ENCODE measurements at places on chromosomes 1 and 21.
A peak's percentile ranks its signal among the peaks of the same experiment; 100 is the strongest.

DNA sequence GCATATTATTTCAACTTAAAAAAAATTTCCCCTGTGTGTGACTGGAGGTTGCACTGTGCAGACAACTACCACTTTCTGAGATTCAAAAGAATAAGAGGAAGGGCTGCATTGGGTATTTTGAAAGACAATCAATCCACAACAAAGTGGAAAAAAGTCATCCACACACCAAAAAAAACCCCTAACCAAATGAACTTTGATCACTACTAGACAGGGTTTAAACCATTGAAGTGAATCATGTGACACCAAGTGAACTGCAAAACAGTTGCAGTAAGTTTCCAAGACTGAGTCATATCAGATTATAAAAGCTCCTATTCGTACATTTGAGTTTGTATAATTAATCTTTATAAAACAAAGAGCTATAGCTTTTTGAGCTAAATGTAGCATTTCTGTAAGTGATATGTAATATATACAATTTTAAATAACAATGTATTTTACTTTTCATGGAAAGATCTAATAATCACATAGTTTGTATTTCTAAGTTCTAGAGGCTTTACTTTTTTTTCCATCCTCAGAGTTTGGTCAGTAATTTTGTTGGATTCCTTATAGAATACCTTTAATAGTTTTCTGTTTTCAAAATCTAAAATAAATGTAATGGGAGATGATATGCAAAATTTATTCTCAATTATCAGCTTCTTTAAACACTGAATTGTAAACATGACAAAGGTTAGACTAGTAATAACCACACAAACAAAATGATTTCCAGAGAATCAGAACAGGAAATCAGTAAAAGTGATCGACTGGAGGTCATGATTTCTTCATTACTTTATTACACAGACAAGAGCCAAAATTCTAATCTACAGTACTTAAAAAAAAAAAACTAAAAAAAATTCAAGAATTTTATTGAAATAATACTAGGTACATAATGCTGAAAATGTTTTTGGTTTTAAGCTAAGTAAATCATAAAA is 50.5 kb upstream of the GFI1 start:
- H3K4me3 ChIP-seq = no peak overlapping the region
- DNase-seq = peak; percentile 65
- H3K27ac ChIP-seq = no peak overlapping the region
- H3K4me1 ChIP-seq = peaks cover 3% of the 10 kb centered on the region
- no peaks in the 10 kb centered on the region for H3K27me3 ChIP-seq

GRCh38 chr1:198465201-198466144 is 75.0 kb downstream of the ATP6V1G3 start:
- no peak overlapping the region for H3K4me3 ChIP-seq
- no peak overlapping the region for H3K27ac ChIP-seq

- H3K27ac ChIP-seq = no peak overlapping the region
- peak; percentile 59 for DNase-seq
- no peaks in the 10 kb centered on the region for H3K27me3 ChIP-seq
- no peaks in the 10 kb centered on the region for H3K36me3 ChIP-seq
- H3K4me1 ChIP-seq = peaks cover 16% of the 10 kb centered on the region
- no peak overlapping the region for H3K4me3 ChIP-seq
Measured at GRCh38 chr1:117754061-117754969, 148.5 kb downstream of the TENT5C start.

DNA sequence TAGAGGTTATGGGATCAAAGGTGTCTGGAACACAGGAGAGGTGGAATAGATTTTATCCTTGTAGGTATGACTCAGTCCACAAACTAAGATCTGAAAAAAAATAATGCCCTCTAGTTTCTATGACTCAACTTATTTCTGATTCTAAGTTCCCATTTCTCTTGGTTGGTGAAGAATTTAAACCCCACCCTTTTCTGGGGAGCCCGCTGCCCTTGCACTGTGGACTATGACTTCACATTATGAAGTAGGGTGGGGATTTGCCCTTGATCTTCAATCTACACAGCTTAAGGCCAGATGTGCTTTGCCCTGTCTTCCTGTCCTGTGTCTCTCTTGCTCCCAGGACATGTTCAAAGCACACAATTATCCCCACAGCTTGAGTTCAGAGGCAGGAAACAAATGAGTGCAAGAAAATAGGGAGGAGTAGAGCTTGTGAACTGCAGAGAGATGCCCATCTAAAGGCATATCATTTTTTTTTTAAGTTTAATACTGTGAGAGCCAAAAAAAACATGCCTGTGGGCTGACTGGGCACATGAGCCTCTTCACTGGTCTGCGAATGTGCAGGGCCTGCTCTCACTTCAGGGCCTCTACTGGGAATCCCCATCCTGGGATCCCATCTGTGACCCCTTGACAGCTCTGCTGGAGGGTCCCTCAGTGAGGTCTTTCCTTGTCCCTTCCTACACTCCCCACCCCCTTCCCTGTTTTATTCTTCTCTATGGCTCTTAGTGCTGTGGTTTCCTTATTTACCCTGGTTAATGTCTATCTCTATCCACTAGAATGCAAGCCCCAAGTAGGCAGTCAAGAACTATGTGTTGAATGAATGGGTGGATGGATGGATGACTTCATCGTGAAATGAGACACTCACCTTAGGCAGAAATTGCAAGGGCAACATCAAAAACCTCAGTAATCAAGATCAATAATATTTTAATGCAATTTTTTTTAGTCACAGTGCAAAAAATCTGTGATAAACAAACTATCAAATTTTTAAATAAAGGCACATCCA is 61.5 kb downstream of the CD58 start:
- peaks cover 7% of the 10 kb centered on the region for H3K4me1 ChIP-seq
- H3K4me3 ChIP-seq = no peak overlapping the region
- peak overlapping the region; percentile 67 for H3K27ac ChIP-seq
- H3K36me3 ChIP-seq = no peaks in the 10 kb centered on the region
- no peaks in the 10 kb centered on the region for H3K27me3 ChIP-seq

DNA sequence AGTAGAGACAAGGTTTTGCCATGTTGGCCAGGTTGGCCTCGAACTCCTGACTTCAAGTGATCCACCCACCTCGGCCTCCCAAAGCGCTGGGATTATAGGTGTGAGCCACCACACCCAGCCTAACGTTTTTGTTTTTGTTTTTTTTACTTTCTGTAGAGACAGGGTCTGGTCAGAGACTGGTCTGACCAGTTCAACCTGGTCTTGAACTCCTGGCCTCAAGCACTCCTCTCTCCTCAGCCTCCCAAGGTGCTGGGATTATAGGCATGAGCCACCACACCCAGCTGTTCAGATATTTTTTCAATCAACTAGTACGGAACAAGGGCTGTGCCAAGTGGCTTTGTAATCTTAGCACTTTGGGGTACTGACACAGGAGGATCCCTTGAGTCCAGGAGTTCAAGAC is 209.5 kb downstream of the RERE start:
- DNase-seq = no peak
- H3K27ac ChIP-seq = no peak overlapping the region
- peaks cover 2% of the 10 kb centered on the region for H3K4me1 ChIP-seq
- no peak overlapping the region for H3K4me3 ChIP-seq

DNA sequence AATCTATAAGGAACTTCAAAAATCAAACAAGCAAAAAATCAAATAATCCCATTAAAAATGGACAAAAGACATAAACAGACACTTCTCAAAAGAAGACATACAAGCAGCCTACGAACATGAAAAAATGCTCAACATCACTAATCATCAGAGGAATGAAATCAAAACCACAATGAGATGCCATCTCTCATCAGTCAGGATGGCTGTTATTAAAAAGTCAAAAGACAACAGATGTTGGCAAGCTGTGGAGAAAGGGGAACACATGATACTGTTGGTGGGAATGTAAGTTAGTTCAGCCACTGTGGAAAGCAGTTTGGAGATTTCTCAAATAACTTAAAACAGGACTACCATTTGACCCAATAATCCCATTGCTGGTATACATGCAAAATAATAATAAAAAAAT is 226.4 kb downstream of the S1PR1 start:
- no peak overlapping the region for H3K4me3 ChIP-seq
- H3K4me1 ChIP-seq = no peaks in the 10 kb centered on the region
- H3K27me3 ChIP-seq = no peaks in the 10 kb centered on the region
- H3K27ac ChIP-seq = no peak overlapping the region
- no peaks in the 10 kb centered on the region for H3K36me3 ChIP-seq

- DNase-seq = no peak
- H3K27ac ChIP-seq = no peak overlapping the region
- no peaks in the 10 kb centered on the region for H3K36me3 ChIP-seq
- no peak overlapping the region for H3K4me3 ChIP-seq
Measured at GRCh38 chr21:46051379-46051770, 46.5 kb upstream of the COL6A2 start.

Data from IMR-90 (cell line).